ENCODE measurements at places on chromosomes 5 and 9.

DNA sequence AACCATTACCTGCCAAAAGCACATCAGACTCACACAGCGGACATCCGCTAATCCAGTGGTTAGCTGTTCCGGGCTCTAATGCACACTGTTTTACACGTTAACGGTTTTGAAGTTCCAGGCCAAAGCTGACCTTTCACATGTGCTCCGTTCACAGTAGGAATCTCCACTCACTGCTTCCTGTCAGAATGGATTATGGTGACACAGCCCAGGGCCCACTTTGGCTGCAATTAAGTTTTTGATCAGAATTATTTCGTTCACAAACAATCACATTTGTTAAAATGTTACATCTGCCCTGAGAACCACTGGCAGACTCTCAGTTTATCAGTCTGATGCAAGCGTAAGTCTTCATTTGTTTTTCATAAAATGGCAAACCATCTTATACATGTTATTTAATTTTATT lies 30.2 kb upstream of the CATSPER3 start:
- no peak for DNase-seq

- DNase-seq, result no peak
Measured at GRCh38 chr9:87402537-87402936, 95.1 kb upstream of the DAPK1 start.

GRCh38 chr5:134592141-134592746 lies 40.4 kb downstream of the SAR1B start:
- no peak for DNase-seq

DNA sequence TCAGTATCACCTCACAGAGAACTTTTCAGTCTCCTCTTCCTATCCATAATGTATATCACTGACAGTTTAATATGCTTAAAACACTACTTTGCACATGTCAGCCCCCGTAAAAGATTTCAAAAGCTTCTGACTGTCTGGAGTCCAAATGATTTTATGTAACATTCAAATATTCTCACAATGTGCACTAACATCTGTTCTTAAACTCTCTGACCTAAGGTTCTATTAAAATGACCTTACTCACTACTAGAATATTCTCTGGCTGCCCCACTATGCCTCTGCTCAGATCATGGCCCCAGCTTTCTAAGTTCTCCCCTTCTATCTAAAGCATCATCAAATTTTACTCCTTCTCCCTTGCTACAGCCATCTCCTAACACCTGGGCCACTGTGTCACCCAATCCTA lies 52.5 kb downstream of the AP3B1 start:
- DNase-seq, result no peak

GRCh38 chr5:37519807-37520206 lies 140.7 kb downstream of the WDR70 start:
- DNase-seq, result no peak

DNA sequence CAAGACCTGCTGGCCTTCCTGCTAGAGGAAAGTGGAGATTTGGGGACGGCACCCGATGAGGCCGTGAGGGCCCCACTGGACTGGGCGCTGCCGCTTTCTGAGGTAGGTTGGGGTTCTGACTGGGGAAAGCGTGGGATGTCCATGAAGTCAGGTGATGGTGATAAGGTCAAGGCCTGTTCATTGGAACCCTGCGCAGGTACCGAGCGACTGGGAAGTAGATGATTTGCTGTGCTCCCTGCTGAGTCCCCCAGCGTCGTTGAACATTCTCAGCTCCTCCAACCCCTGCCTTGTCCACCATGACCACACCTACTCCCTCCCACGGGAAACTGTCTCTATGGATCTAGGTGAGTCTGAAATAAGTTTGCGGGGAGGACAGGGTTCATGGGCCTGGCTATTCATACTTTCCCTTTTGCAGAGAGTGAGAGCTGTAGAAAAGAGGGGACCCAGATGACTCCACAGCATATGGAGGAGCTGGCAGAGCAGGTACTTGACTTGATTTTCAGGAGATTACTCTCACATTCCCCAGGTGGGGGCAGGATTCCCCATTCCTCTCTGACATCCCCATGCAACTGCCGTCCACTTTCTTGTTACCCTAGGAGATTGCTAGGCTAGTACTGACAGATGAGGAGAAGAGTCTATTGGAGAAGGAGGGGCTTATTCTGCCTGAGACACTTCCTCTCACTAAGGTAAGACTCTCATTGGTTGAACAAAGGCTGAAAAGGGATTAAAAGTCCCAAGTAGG lies 505 bp downstream of the CREB3 start:
- DNase-seq, result no peak
